Osteocyte (in vitro differentiated cells): ENCODE measurements at places on chromosomes 7 and 10. TPM values are rescaled to one million over a fixed set of nuclear protein-coding genes. Genes with fewer than 3 reads are reported as not detected.

DNA sequence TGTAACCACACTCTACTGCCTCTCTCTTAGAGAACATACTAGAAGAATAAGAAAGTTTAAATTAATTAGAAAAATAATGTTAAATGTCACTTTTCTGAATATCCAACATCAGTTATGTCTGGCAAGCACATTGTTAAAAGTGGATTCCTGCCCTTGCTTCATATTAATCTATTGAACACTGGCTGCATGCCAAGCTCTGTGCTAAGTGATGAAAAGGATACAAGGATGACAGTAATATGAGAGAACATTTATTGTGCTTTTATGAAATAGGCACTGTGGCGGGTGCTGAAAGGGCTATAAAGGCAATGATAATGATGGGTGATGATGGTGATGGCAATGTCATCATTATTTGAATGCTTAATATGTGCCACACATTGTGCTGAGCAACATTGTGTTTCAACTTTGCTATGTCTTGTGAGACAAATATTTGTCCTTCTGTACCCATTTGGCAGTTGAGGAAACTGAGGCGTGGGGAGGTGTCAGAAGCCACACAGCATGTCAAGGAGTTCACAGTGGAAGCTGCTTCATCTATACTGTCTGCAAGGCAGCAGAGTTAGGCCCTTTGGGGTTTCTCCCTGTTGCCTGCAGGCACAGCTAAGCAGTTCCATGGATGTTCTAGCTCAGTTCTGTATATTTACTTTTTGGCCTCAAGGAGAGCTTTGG, 64.2 kb upstream of the RAPGEF5 start:
- H3K4me1 ChIP-seq, result peaks cover 5% of the 10 kb centered on the region
- DNase-seq, result no peak
- H3K27me3 ChIP-seq, result no peaks in the 10 kb centered on the region

DNA sequence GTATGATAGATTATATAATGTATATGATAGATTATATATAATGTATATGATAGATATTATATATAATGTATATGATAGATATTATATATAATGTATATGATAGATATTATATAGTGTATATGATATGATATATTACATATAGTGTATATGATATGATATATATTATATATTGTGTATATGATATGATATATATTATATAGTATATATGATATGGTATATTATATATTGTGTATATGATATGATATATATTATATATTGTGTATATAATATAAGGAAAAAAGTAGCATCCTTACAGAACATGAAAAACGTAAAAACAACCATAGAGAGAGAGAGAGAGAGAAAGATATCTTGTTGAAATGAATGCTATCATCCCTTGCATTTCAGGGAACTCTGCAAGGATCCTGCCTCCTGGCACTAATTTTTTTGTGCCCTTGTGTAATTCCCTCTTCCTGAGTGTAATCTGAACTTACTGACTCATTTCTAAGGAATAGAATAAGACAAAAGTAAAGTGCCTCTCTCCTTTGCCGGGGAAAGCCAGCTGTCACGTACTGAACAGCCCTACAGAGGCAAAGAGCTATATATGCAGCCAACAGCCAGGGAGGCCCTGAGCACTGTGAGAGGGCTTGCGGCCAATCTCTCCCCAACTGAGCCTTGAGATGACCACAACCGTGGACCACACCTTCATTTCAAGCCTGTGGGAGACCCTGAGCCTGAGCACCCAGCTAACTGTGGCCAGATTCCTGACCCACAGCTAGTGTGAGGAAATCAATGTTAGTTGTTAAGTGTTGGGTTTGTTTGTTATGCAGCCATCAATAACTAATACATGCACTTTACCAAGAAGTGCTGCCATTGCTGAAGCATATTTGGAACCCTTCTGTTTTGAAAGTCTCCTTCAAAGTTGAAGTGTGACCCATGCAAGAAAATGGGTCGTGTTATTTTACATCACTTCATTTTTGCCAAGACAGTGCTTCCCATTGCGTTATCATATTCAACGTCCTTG, 61.1 kb upstream of the EZH2 start:
- H3K36me3 ChIP-seq, result no peaks in the 10 kb centered on the region
- peak overlapping the region; percentile 34 for H3K27ac ChIP-seq
- H3K27me3 ChIP-seq, result no peaks in the 10 kb centered on the region
- no peak overlapping the region for H3K4me3 ChIP-seq

- H3K4me1 ChIP-seq, result peaks cover 47% of the 10 kb centered on the region
- DNase-seq, result no peak
- no peaks in the 10 kb centered on the region for H3K27me3 ChIP-seq
These were observed 18.6 kb upstream of the ADRB1 start for GRCh38 chr10:114024876-114025610.

GRCh38 chr10:75392744-75393143, 8.8 kb downstream of the ZNF503 start:
- H3K36me3 ChIP-seq, result peaks cover 21% of the 10 kb centered on the region
- H3K27ac ChIP-seq, result no peak overlapping the region
- H3K27me3 ChIP-seq, result peaks cover 50% of the 10 kb centered on the region
- no peak overlapping the region for H3K4me3 ChIP-seq
- no peak for DNase-seq

DNA sequence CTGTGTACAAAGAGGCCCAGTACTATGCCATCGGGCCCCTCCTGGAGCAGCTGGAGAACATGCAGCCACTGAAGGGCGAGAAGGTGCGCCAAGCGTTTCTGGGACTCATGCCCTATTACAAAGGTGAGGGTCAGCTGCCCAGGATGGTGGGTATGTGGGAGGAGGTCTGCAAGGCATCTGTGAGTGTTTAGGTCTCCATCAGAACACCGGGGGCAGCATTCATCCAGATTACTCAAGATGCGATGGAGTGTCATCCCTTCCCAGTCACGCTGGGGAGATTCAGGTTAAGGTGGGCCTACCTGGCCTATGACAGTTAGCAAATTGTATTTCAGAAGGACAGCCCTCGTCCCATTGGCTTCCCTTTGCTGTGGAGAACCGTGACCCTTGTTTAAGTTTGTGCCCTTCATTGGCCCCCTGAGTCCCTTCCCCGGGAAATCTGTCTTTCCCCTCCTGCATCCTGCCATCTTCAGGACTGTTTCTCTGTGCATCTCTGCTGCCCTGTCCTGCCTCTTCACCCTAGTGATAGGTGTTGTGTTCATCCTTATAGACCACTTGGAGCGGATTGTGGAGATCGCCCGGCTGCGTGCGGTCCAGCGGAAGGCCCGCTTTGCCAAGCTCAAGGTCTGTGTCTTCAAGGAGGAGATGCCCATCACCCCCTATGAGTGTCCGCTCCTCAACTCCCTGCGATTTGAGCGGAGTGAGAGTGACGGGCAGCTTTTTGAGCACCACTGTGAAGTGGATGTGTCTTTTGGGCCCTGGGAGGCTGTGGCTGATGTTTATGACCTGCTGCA, 9.8 kb downstream of the KCTD7 start:
- no peak for DNase-seq
- peaks cover 4% of the 10 kb centered on the region for H3K4me1 ChIP-seq
- H3K27ac ChIP-seq, result no peak overlapping the region
- no peak overlapping the region for H3K4me3 ChIP-seq
- H3K27me3 ChIP-seq, result no peaks in the 10 kb centered on the region

The SERPINE1 gene
- total RNA-seq, result 266 and 328 TPM in 2 replicates

DNA sequence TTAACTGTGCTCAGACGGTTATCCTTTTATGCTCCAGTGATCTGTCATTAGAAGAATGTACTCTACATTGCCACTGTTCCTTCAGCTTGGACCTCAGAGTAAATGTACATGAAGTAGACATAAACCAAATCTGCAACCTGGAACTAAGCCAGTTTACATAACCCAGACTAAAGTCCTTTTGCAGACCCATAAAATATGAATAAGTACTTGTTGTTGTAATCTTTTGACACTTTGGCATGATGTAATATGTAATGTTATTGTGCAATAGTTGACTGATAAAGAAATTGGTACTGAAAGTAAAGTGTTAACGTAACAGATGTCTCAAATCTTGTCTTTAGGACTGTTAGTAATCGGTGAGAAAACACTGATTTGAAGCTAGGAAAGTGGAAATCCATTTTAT, 115.8 kb upstream of the SORCS1 start:
- H3K4me3 ChIP-seq, result no peak overlapping the region
- H3K27ac ChIP-seq, result no peak overlapping the region
- no peaks in the 10 kb centered on the region for H3K27me3 ChIP-seq
- no peaks in the 10 kb centered on the region for H3K4me1 ChIP-seq

DNA sequence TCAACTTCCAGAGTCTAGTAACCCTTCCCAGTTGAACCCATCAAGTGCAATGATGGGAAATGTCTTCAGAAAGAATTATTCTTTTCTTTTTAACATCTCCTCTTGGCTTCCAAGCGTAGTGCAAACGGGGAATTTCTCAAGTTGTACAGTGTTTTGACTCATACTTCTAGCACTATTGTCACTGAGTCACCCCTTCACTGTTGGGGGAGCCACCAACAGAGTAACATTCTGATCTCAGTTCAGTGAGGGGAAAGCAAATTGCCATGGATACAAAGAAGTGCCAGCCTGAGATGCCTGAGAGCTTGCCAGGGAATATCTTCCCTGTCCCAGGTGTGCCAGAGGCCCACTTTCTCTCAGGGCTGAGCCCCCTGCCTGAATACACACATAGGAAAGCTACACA, 31.0 kb downstream of the CYP3A5 start:
- peaks cover 26% of the 10 kb centered on the region for H3K36me3 ChIP-seq
- H3K4me3 ChIP-seq, result no peak overlapping the region
- no peak for DNase-seq
- no peaks in the 10 kb centered on the region for H3K27me3 ChIP-seq
- H3K4me1 ChIP-seq, result no peaks in the 10 kb centered on the region

The LRRN3 gene
- total RNA-seq, result 0.55 and 0.56 TPM in 2 replicates

DNA sequence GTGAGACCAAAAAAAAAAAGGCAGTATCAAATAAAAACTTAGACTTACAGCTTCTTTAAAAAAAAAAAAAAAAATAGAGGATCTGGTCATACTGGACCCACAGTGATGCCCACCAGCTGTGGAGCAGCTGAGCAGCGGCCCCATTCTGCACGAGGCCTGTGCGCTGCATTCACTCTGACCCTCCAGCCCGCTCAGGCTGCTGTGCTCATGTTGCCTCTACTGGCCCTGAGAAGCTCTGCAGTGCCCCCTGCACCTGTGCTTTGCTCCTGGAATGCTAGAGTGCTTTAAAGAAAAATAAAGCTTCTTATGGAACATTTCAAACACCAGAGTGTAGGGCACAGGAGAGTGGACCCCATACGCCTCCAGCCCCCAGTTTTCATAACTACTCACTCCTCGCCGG, 33.2 kb downstream of the TMEM120A start:
- no peaks in the 10 kb centered on the region for H3K27me3 ChIP-seq
- H3K27ac ChIP-seq, result no peak overlapping the region
- H3K36me3 ChIP-seq, result peaks cover 11% of the 10 kb centered on the region
- DNase-seq, result no peak
- H3K4me1 ChIP-seq, result peaks cover 27% of the 10 kb centered on the region

The CCL24 gene
- total RNA-seq, result not detected in 2 replicates

DNA sequence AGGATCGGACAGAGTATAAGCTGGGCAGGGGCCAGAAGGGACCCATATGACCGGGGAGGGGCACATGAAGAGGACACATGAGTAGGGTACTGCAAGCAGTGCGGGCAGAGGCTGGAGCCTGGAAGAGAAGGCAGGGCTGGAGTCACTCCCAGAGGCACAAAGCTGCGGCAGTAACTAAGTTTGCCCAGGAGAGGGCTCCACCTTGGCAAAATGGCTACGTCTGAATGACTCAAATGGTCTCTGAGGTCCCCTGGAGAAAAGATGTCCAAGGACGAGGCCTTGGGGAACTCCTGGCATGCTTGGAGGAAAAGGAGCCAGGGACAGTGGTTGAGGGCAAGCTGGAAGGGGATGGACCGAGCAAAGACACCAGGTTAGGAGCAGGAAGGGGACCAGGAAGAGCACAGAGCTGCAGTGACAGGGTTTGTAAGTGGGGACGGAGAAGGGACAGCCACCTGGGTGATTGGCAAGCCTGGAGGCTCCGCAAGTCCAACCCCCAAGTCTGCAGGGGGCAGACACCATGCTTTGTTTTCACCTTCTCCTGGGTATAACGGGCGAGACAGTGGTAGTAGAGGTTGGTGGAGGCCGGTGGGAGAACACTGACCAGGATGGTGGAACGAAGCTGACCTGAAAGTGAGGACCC, 43.1 kb upstream of the LBX1 start:
- peaks cover 2% of the 10 kb centered on the region for H3K4me1 ChIP-seq
- no peaks in the 10 kb centered on the region for H3K36me3 ChIP-seq
- no peak overlapping the region for H3K4me3 ChIP-seq
- H3K27me3 ChIP-seq, result peaks cover 50% of the 10 kb centered on the region
- no peak overlapping the region for H3K27ac ChIP-seq
- peak; percentile 86 for DNase-seq

The CALML5 gene
- total RNA-seq, result not detected in 2 replicates

- no peak overlapping the region for H3K4me3 ChIP-seq
- DNase-seq, result no peak
- H3K27me3 ChIP-seq, result no peaks in the 10 kb centered on the region
- peaks cover 29% of the 10 kb centered on the region for H3K4me1 ChIP-seq
- peaks cover 22% of the 10 kb centered on the region for H3K36me3 ChIP-seq
These were observed 62.6 kb downstream of the GLI3 start for GRCh38 chr7:42174391-42174912.

DNA sequence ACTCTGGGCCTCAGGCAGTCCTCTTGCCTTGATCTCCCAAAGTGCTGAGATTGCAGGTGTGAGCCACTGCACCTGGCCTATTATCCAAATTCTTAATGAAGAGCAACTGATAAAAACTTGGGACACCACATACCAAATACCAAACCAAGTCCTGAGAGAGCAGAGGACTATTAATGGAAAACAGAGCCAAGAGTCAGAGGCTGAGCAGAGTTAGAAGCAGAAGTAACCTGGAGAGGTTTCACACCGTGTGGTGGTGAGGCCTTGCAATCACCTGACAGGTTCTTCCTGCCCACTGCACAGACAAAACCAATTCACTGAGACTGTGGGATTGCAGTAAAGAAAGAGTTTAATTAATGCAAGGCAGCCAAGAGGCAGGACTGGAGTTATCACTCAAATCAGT, 16.0 kb downstream of the SSMEM1 start:
- DNase-seq, result no peak
- no peaks in the 10 kb centered on the region for H3K4me1 ChIP-seq
- no peaks in the 10 kb centered on the region for H3K36me3 ChIP-seq
- no peak overlapping the region for H3K4me3 ChIP-seq
- H3K27ac ChIP-seq, result no peak overlapping the region

- DNase-seq, result no peak
- peaks cover 15% of the 10 kb centered on the region for H3K27me3 ChIP-seq
- H3K27ac ChIP-seq, result no peak overlapping the region
- no peak overlapping the region for H3K4me3 ChIP-seq
- no peaks in the 10 kb centered on the region for H3K36me3 ChIP-seq
- H3K4me1 ChIP-seq, result no peaks in the 10 kb centered on the region
These were observed 16.0 kb upstream of the RASGEF1A start for GRCh38 chr10:43282881-43283280.

The ZNHIT1 gene
- 64.0 and 66.9 TPM in 2 replicates for total RNA-seq

- H3K36me3 ChIP-seq, result no peaks in the 10 kb centered on the region
- no peak for DNase-seq
- no peaks in the 10 kb centered on the region for H3K27me3 ChIP-seq
- H3K4me3 ChIP-seq, result no peak overlapping the region
- no peaks in the 10 kb centered on the region for H3K4me1 ChIP-seq
- no peak overlapping the region for H3K27ac ChIP-seq
These were observed 234.5 kb downstream of the TCERG1L start for GRCh38 chr10:131077031-131077430.
